KBM-7 (cell line): ENCODE measurements at places on chromosomes 11 and 22.

- DNase-seq, result no peak
Observed at GRCh38 chr22:39250838-39251237, 6.1 kb upstream of the PDGFB start.

DNA sequence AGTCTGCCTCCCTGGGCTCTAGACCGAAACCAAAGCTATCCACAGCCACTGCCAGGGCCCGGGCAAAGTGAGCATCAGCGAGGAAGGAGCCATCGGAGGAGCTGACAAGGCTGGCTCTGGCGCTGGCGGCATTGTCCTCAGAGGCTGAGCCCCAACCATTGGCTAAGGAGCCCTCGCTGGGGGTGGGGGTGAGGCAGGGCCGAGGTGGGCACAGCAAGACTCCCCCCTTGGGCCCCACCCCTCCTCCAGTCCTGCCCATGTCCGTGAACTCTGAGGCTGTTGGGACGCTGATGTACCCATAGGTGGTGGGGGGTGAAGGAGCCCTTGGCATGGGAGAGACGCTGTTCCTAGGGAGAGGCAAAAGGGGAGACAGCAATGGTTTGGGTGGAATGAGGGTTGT is 11.2 kb downstream of the ROBO4 start:
- DNase-seq, result no peak

GRCh38 chr11:107969219-107969618 is 39.5 kb upstream of the CUL5 start:
- DNase-seq, result no peak

GRCh38 chr11:62810748-62811147 is 5.5 kb upstream of the NXF1 start:
- no peak for DNase-seq

- DNase-seq, result no peak
Observed at GRCh38 chr11:128565881-128566280, 21.5 kb downstream of the ETS1 start.

DNA sequence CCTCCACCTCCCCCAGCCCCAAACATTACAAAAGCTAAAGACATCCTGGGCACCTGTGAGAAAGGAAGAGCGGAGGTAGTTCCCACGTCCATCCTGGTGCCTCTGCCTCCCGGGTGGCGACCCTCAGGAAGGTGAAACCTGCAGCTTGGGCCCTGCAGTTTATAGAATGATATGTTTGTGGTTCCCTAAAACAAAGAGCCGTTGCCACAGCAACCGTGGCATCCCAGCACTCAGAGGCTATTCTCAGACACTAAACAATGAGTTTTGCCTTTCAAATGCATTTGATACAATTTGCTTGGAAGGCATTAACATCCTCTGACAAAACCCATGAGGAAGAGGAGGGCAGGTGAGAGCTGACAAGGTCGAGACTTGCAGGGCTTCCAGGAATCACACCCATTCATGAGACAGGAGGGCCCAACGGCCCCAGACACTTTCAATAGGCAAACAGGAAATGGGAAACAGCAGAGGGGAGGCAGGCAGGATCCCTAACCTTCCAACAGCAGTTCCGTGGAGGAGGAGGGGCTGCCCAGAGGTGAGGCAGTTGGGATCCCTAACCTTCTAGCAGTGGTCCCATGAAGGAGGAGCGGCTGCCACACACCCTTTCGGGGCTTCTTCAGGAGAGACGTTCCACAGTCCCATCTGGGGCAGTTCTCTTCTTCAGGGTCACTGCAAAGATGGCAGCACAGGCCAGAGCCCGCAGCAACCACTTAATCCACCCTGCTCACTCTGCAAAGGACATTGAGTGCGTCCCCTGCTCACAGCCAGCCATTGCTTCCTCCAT is 379.2 kb downstream of the SHANK2 start:
- no peak for DNase-seq

DNA sequence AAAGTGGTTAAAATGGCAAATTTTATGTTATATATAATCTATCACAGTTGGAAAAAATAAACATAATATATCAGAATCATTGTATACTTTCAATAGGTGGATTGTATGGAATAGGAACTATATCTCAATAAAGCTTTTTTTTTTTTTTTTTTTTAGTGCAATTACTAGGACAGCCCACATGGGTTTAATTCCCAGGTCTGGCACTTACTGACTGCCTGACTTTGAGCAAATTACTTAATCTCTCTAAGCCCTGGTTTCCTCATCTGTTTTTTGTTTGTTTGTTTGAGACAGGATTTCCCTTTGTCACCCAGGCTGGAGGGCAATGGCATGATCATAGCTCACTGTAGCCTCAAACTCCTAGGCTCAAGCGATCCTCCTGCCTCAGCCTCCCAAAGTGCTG is 26.1 kb upstream of the BAIAP2L2 start:
- DNase-seq, result no peak

GRCh38 chr11:102197670-102198139 is 87.5 kb downstream of the YAP1 start:
- DNase-seq, result no peak
